ENCODE measurements at places on chromosomes 2 and 18.

GRCh38 chr18:53838746-53839145 is 385.7 kb downstream of the MBD2 start:
- DNase-seq: no peak

- peak; percentile 82 for DNase-seq
Observed at GRCh38 chr18:68034296-68034695, 517.8 kb upstream of the DSEL start.

DNA sequence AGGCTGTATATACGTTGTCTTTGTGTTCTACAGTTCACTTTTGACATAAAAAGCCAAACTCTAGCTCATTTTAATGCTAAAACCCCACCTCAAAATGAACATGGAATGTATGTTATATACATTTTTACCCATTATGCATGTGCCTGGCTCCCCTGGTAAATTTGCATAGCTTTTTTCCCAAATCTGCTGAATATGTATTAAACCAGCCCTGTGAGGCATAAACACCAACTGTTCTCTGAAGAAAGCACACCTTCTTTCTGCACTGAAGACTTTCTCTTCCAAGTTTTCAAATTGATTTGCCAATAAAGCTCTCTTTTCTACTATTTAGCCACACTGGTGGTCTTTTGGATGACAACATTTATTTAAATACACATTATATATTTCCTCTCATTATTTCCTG is 549.4 kb downstream of the TRIB2 start:
- no peak for DNase-seq

DNA sequence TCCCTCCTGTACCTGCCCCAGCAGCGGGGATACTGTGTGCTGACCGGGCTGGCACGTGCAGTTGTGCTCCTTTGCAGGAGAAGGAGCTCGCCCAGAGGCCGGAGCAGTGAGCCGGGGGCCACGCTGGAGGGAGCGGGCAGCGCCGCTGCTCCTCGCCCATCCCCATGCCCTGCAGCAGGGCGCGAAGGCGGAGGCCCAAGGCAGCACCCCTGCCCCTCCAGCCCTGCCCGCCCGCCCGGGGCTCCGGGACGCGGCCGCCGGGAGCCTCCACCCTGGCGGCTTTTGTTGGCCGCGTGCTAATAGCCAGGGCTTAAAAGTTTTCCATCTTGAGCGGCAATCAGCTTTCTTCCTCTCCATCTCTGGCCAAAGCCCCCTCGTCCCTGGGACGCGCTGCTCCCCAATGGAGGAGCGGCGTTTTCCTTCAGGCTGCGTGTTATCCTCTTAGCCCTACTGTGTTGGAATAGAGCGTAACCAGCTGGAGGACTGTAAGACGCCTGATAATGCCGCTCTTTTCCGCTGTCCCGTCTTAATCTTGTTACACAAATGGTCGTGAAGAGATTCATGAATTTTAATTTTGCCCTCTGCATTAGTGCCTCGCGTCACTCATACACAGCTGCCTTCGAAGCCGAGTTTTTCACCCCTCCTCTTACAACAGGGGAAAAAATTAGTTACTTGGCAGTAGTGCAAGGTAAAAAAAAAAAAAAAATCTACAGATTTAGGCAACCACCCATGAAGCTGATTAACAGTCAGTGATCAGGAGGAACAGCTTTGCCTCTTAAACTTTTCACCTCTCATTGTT is 172.9 kb upstream of the SIX3 start:
- DNase-seq: no peak

- peak; percentile 72 for DNase-seq
Observed at GRCh38 chr18:8319798-8320489, 289.3 kb upstream of the RAB12 start.

GRCh38 chr2:24945907-24946306 is 25.8 kb downstream of the DNAJC27 start:
- peak; percentile 60 for DNase-seq

DNA sequence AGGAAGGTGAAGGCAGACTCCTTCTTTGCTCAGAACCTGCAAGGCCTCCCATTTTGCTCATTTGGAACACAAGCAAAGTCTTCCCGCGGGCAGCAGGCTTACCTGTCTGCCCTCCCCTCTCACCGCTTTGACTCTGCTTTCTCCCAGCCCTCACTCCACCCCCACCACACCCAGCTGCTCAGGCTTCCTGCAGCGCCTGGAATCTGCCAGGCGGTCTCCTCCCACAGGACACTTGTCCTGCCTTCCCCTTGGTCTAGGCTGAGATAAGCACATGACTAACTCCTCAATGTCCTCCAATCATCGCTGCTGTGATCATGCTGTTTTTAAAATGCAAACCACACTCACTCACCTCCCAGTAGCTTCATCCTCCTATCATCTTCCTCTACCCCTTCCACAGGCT is 430.0 kb downstream of the ZNF516 start:
- DNase-seq: no peak

GRCh38 chr18:62420513-62421209 is 95.6 kb downstream of the TNFRSF11A start:
- DNase-seq: peak; percentile 60

GRCh38 chr18:66972681-66973080 is 368.8 kb upstream of the CDH19 start:
- DNase-seq: no peak

DNA sequence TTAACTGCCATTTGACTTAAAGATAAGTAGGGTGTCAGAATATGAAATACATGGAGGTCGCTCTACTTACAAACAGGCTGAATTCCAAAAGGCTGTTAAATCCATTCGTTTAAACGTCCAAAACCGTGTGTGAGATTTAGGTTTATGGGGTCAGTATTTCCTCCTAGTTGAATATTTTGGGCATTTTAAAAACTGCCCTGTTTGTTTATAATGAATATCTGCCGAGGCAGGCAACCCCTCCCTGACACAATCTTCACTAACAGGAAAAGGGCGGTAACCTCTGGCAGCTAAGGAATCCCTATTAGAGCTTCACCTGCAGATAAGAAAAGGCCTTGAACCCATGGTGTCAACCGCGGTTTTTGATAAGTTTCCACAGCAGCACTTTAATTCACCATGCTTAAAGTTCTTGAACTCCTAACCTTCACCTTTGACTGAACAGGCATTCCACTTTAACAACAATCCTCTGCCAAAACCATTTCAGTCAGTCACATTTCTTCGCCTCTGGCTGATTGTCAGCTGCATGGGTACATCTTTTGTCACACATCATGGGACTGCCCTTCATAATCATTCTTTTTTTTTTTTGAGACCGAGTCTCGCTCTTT is 17.8 kb downstream of the TRAK2 start:
- no peak for DNase-seq

- peak; percentile 64 for DNase-seq
Observed at GRCh38 chr18:12593866-12594265, 64.0 kb downstream of the SPIRE1 start.

DNA sequence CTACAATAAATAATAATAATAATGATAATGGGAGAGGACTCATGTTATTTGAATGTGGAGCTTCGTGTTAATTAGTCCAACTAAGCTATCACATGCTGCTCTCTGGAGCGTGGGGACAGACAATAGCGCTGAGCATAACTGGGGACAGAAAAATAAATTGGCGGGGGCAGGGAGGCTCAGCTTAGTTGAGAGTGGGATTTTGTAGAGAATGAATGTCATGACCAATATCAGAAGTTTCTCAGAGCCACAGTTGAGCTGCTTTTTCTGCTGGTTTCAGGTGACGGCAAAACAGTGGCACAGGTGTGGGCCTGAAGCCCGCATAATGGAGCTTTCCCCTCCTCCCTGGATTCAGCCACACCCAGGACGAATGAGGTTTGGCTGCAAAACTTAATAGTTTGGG is 111.1 kb upstream of the CAB39 start:
- DNase-seq: no peak

DNA sequence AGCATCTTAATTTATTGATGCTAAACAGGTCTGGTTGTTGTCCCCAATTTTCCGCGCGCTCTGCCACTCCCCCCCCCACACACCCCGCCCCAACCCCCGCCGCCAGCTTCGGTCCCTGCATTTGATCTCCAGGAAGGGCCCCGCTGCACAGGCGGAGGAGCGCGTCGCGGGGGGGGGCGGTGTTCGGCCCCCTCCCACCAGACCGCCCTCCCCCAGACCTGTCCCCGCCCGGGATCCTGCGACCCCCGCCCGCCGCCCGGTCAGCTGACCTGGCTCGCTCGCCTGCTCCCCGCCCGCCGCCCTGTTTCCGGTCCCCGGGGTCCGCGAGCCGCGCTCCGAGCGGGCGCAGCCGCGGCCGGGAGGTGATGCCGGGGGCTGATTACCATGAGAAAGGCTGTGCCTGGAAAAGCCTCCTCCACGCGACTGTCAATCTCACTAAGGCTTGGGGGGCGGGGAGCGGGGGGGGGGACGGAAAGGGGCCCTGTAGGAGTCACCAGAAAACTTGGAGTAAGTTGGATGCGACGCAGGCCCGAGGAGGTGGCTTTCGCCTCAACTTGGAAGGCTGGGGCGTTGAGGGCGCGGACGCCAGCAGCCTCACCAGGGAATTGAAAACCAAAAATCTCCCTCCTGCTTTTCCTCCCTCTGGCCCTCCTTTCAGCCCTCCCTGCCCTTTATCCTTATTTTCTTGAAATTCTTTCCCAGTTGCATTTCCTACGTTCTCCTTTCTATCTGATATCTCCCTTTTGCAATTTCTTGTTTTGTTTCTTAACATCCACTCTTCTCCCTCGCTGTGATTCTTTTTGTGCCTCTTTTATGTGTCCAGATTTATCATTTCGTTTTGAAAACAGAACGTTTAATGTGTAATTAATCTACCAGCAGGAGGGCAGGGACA is 4.4 kb upstream of the ZEB2 start:
- no peak for DNase-seq

- no peak for DNase-seq
Observed at GRCh38 chr18:51559902-51560287, 362.4 kb upstream of the MEX3C start.

DNA sequence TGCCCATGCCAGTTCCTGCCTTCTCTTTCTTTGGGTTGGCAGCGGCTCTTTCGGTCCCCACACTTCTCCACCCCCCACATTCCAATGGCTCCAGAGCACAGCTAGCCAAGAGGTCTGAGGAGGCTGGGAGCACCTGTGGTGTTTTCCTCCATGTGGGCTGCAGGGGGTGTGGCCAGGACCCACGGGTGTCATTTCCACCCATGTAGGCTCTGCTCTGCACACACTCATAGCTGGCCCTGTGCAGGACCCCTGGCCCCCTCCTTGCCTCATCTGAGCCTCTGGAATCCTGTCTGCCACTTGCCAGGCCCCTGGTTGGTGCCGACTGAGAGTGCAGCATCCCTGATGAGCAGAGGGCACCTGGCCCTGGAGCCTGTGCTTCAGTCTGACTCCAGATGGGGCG is 46.3 kb downstream of the DYSF start:
- DNase-seq: no peak

DNA sequence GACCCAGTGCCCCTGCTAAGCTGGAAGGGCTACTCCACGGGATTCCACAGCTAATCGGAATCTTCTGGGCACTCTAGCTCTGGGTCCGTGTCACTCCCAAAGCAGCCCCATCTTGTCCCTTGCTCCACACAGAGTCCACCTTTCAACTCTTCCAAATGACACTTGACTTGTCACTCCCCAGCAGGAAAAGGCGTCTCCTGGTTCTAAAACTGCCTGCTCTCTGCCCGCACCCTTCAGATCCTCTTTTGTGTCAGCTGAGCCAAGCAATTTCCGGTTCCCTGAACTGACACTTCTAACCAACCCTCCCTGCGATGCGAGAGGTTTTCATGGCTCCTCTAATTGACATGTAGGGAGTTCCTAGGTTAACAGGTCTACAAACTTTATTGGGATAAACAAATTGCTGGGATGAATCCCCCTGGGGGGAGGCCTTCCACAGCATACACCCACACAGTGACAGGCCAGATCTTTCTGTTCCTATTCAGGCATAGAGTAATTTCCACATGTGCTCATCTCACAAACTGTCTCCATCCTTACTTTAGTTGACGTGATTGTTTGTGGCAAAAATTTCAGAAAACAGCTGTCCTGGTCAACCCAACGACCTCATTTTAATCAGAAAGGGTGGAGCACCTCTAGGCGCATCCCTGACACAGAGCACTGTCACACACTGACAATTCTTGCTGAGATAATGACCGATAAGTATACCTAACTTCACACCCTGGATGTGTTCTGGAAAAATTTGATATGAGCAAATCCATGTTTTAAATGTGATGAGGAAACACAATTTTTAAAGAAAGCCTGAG is 104.9 kb downstream of the RBMS1 start:
- peak; percentile 87 for DNase-seq

DNA sequence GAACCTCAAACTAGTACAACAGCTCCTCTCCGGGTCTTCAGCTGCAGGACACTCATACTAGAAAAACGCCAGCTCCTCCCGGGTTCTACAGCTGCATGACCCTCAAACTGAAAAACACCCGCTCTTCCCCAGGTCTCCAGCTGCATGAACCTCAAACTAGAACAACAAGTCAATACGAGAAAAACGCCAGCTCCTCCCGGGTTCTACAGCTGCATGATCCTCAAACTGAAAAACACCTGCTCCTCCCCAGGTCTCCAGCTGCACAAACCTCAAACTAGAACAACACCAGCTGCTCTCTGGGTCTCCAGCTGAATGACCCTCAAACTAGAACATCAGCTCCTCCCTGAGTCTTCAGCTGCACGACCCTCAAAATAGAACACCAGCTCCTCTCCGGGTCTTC is 315.0 kb upstream of the TFPI start:
- DNase-seq: no peak

DNA sequence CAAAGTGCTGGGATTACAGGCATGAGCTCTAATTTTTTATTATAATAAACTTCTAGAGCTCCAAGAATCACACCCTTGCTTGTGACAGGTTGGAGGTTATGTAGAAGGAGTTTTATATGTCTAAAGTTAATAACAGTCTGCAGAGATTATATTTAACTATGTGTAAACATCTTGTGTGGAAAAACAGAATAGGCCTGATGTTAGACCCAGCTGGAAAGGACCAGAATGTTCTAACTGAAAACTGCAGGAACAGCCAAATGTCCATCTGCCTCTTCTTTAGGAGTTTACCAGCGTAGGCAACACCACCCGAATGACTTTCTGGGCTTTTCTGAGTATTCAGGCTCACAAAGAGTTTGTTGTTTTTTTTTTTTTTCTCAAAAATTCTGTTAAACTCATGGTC is 67.1 kb upstream of the CDCA7 start:
- no peak for DNase-seq

- no peak for DNase-seq
Observed at GRCh38 chr2:223554923-223555322, 47.2 kb downstream of the SCG2 start.

- peak; percentile 33 for DNase-seq
Observed at GRCh38 chr2:75516378-75517360, 44.1 kb downstream of the EVA1A start.

DNA sequence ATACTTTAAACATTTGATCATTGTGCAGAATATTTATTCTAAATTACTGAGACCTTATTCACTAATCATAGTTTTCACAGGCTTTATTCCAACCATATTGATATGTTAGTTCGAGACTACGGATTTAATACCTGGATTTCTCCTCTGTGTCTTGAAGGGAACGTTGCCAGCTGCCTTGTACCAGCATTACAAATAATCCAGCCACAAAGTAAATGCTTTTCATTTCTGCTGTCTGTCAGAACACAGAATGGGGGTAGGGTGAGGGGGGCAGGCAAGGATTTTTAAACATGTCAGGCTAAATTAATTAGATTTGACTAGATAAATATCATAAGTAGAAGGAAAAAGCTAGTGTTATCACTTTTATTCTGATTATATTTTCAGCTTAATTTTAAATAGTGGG is 3.1 kb downstream of the GCG start:
- DNase-seq: no peak
